ENCODE measurements at places on chromosomes 5 and 9. TPM values are rescaled to one million over a fixed set of nuclear protein-coding genes. Genes with fewer than 3 reads are reported as not detected.

- H3K4me3 ChIP-seq = no peak overlapping the region
- no peaks in the 10 kb centered on the region for H3K27me3 ChIP-seq
- no peaks in the 10 kb centered on the region for H3K36me3 ChIP-seq
- no peak overlapping the region for H3K27ac ChIP-seq
- DNase-seq = no peak
- peaks cover 3% of the 10 kb centered on the region for H3K4me1 ChIP-seq
Measured at GRCh38 chr5:133317558-133317957, 265.7 kb downstream of the HSPA4 start.

- peak overlapping the region; percentile 59 for H3K4me3 ChIP-seq
- peak; percentile 66 for DNase-seq
- no peaks in the 10 kb centered on the region for H3K27me3 ChIP-seq
- H3K36me3 ChIP-seq = no peaks in the 10 kb centered on the region
- H3K4me1 ChIP-seq = peaks cover 24% of the 10 kb centered on the region
Measured at GRCh38 chr9:101098392-101098791, 69.9 kb downstream of the PLPPR1 start.

- H3K36me3 ChIP-seq = no peaks in the 10 kb centered on the region
- no peaks in the 10 kb centered on the region for H3K4me1 ChIP-seq
- H3K27me3 ChIP-seq = no peaks in the 10 kb centered on the region
- no peak for DNase-seq
Measured at GRCh38 chr5:103232393-103232999, 26.1 kb upstream of the MACIR start.

Gene SLC36A2
- total RNA-seq = 0.07 TPM

Gene WDR38
- not detected for total RNA-seq
